Iris pigment epithelial cell (primary cell): ENCODE measurements at places on chromosomes 7 and 10.

DNA sequence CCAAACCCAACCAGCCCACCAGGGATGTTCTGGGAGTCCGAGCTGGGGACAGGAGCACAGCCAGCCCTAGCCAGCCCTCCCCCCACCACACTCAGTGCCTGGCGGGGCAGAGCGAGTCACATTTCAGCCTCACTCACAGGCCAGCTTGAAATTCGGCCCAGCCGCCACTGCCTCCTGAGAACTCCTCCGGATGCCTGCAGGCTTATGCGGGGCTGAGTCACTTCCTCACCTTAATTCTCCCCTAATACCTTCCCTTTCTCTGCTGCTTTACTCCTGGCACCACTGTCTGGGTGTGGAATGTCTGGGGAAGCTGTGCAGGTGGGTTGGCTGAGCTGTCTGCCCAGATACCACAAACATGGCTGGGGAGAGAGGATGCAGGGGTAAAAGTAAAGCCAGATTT is 22.6 kb upstream of the DLG5 start:
- peak; percentile 77 for DNase-seq

DNA sequence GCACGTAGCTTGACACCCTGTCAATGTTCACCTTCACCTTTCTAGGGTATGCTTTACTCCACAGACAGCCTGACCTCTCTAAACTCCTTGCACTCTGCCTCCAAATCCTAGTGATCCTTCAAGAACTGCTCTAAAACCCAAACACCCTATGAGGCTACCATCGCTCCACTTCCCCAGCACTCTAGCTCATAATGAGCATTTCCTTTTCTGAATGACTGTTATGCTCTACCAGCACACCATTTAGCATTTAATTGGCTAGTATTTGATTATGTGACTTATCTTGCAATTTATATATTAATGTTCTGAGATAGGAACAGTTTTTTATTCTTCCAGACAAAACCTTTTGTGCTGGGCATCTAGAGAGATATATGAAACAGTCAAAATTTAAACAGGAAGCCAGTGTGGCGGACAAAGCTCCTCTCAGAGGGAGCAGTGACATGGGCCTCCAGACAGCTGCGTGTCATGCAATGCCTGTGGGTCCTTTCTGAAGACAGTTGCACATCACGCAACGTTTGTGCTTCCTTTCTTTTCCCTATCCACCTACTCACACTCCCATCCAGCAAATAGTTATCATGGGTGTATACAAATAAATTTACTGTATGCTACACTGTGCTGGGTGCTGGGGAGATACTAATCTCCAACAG is 86.3 kb downstream of the ALOX5 start:
- DNase-seq = no peak

- DNase-seq = no peak
These were observed 83.3 kb upstream of the GSDME start for GRCh38 chr7:24840563-24840962.

- peak; percentile 31 for DNase-seq
These were observed 78.6 kb downstream of the CHCHD3 start for GRCh38 chr7:133003052-133003910.

GRCh38 chr7:102271158-102271798 is 15.4 kb upstream of the SH2B2 start:
- DNase-seq = no peak

- DNase-seq = no peak
These were observed 182.4 kb downstream of the PLXNA4 start for GRCh38 chr7:132393789-132394261.

- no peak for DNase-seq
These were observed 1305.4 kb upstream of the SORCS1 start for GRCh38 chr10:108469940-108470339.

DNA sequence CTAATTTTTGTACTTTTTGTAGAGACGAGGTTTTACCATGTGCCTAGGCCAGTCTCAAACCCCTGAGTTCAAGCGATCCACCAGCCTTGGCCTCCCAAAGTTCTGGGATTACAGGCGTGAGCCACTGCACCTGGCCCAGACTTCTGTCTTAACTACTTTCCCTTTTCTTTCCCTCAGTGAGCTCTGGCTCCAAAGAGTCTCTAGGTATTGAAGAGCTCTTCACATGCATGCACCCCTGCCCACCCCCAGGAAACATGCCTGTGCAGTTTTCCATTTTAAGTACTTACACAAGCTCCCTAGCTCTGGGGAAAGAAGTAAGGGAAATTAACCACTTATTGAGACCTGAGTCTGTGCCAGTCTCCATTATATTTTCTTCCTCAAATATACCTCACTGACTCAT is 2.0 kb downstream of the MYOZ1 start:
- no peak for DNase-seq

DNA sequence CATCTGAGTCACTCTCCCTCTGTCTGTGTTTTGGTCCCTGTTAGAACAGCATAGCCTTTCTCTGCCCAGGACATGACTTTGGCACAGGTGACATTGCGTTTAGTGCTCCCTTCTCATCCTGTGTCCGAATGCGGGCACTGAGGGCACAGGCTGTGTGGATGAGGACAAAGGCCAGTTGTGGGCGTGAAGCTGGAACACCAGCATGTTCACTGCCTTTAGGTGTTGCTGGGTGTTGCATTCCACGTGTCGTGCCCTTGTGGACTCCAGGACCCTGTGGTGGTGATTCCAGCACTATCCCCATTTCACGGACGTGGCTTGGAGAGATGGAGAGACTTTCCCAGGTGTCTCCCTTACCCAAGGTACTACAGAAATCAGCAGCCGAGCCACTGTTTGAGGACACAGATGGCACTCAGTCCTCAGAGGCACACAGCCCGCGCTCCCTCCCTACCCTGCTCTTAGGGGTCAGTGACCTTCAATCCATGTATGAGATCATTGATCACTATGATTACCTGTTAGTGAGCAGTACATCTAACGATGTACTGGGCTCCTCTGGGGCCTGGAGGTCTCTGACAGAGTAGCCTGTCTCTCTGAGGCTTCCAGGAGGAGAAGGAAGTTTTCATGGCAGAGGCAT is 917 bp upstream of the CNPY1 start:
- no peak for DNase-seq

DNA sequence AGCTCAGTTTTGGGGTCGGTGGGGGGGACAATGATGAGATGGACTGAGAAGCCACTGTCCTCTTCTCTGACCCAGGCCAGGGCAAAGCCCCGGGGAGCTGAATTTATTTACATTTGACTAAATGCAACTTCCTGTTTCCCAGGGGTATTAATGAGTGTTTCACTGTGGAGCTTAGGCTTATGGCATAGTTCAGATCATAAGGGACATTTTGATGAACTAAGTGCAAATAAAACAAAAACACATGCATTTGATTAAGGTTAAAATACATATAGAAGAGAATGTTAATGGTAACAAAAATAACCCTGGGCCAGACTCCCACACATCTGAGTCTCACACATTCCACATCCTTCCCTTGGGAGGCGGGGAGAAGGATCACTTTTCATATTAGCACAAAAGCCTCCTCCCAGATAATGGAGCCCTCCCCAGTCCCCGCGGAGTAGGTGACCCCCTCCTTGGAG is 320.6 kb downstream of the FRMD4A start:
- peak; percentile 70 for DNase-seq

DNA sequence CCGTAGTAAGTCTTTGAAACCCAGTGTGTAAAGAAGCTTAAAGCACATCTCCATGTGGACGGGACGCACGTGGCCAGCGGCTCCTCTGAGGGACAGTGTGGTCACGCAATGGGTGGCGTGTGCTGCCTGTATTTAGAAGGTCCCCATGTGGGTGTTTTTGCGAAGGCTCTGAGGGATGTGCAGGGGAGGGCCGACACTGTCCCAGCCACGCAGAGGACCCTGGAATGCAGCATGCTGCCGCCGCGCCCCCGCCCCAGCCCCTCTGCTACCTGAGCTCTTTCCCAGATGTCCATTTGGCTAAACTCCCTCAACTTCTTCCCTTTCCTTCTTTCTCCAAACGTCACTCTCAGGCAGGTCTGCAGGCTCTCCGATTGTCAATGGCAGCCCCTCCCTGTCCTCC is 8.8 kb downstream of the PFKP start:
- no peak for DNase-seq

DNA sequence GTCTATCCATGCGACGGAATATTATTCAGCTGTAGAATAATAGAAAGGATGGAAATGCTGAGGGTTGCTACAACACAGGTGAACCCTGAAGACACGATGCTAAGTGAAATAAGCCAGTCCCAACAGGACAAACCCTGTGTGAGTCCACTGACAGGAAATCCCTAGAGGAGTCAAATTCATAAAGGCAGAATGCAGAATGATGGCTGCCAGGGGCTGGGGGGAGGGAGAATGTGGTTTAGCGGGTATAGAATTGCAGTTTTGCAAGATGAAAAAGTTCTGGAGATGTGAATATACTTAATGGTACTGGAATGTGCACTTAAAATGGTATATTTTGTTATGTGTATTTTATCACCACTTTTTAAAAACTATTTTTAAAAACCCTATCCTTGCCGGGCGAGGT is 36.9 kb upstream of the DOCK1 start:
- DNase-seq = no peak

DNA sequence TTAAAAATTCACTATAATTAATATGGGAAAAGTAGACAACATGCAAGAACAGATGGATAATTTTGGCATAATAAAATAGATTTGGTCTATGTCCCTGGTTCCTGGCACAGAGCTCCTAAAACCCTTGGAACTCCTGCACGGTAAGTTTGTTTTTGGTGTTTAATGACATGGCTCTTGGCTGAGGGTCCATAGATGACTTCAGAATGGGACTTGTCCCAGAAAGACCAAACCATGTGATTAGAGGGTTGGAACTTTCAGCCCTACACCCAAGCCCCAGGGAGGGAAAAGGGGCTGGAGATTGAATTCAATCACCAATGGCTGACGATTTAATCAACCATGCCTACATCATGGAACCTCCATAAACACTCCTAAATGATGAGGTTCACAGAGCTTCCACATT is 12.6 kb upstream of the GSDME start:
- DNase-seq = no peak
